Ascending aorta (tissue), 2 donors: ENCODE measurements at places on chromosomes 3 and 15. TPM values are rescaled to one million over a fixed set of nuclear protein-coding genes. Genes with fewer than 3 reads are reported as not detected.

- no peak for DNase-seq
These were observed 530.0 kb downstream of the EPHB1 start for GRCh38 chr3:135325096-135325495.

Gene TLR9
- total RNA-seq: not detected

Gene CLSTN2
- 65.8 TPM for total RNA-seq

DNA sequence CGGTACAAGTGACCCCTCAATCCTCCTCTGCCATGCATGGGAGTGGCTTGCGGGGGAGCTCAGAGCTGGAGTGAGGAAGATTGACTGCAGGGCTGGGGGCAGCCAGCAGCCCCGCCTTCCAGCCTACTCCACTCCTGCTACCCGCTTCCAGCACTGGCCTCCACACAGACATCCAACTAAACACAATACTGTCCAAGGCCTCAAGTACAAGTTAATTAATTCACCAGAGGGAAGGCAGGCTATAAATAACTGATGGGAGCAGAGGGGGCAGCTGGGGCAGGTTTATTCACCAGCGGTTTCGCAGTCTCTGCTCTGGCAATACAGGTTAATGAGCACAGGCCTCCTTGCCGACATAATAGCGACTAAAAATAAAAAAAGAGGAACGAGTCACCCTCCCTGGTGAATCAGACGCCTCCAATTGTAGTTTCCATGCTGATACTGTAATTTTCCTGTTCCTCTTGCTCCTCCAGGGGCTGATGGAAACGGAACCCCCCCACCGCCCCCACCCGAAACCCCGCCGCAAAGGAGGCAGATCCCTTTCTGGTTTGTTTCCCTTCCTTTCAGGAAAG lies 166.4 kb upstream of the TLE3 start:
- no peak for DNase-seq

- DNase-seq: no peak
These were observed 36.0 kb downstream of the NR1D2 start for GRCh38 chr3:23981136-23981535.

Gene SPATA12
- total RNA-seq: not detected

DNA sequence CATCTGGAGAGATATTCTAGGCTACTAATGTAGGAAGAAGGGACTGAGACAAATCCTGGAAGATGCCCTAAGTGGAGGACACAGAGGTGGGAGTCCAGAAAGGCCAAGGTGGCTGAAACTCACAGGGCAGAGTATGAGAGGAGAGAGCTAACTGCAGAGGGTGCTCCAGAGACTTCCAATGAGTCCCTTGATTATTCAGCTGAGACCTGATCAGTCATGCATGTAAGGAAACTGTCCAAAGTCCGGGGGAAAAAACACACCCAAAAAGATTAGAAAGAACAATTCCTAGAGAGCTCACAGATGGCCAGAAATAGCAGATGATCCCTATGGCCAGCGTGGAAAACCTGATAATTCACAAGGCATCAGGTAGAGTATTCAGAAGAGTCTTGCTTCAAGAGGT lies 18.7 kb upstream of the FOXP1 start:
- no peak for DNase-seq

DNA sequence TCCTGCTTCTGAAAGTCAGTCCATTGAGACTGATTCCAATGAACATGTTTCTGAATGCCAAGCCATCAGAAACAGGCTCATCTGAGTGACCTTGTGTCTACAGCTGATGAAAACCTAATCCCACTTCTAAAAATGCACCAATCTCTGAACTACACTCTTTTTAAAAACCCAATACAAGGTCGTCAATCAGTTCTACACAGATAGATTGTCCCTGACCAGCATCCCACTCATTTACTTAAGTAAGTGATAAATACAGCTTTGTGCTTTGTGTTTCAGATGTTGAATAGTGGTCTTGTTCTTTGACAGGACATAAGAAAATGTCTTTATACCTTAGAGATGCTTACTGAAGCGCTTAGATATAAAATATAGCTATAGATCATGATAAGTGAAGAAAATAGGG lies 20.2 kb upstream of the SCG3 start:
- DNase-seq: no peak

DNA sequence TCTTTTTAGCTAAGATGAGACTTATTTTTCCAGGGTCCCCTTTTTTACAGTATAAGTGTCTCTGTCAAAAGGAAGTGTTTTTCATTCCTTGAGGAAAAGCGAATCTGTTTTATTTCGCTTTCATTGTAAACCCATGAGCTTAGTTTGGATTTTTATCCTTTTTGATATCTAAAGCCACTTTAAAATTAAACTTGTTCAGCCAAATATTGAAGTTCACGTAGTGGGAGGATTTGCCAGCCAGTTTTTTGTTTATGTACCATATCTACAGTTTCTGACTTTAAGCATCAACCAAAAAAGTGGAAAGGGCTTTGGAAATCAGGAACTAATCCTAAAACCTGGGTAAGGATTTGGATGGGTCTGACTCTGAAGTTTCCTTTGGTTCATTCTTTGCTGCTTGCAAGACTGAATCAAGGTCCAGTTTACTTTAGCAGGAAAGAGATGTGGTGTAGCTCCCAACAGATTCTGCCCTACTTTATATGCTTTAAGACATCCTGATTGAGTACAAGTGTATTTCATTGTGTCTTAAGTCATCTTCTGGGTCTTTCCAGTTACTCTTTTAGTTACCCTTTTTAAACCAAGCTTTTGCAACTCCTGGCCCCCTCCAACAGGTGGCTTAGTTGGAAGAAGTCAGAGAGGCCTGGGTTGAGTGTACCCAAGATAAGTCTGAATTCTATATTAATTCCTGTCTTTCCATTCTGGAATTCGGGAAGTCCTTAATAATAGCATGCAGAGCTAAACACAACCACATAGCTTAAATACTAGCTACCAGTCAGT lies 69.2 kb upstream of the LIMD1 start:
- DNase-seq: no peak

DNA sequence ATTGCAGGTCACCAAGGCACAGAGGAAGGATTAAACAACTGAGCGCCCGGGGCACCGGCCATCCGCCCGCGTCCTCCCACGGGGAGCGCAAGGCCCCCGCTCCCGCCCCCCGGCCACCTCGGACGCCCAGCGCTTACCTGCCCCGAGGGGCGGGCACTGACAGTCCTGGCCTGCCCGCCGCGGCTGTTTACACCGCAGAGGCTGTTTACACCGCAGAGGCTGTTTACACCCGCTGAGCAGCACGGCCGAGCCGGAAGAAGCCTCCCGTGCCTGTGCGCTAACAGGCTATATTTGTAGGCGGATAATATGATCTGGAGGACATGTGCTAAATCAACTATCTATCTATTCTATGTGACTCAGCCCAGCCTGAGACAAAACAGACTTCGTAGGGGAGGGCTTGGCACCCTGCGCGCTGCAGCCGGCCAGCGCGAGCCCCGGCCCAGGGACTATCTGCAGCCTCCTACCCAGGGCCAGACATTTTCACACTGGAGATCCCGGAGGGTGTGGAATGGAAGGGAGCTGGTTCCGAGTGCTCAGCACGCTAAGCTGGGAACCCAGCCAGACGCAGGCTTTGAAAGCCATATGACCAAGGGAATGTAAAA lies at the start of gene LRRC2:
Gene LRRC2, minus strand, starts transcription at position 263 of the 602 bp plus-strand sequence. CDS start 14,711 bp downstream, outside the sequence.
- no peak for DNase-seq

GRCh38 chr3:133037436-133037835 lies 755 bp upstream of the TMEM108 start:
- no peak for DNase-seq

Gene TUSC7
- not detected for total RNA-seq

Gene PCLAF
- total RNA-seq: not detected

Gene POLQ
- not detected for total RNA-seq

Gene NEDD4
- 6.1 TPM for total RNA-seq

Gene SI
- not detected for total RNA-seq

GRCh38 chr3:24440760-24441464 lies 53.7 kb downstream of the THRB start:
- DNase-seq: no peak

Gene PTH1R
- total RNA-seq: 10.3 TPM

- DNase-seq: no peak
These were observed 19.9 kb downstream of the ACKR2 start for GRCh38 chr3:42829083-42829627.

GRCh38 chr15:25900431-25900830 lies 37.3 kb upstream of the ATP10A start:
- DNase-seq: no peak

Gene SEMA3B
- total RNA-seq: 24.2 TPM

GRCh38 chr3:166275024-166275390 lies 437.8 kb upstream of the BCHE start:
- no peak for DNase-seq

DNA sequence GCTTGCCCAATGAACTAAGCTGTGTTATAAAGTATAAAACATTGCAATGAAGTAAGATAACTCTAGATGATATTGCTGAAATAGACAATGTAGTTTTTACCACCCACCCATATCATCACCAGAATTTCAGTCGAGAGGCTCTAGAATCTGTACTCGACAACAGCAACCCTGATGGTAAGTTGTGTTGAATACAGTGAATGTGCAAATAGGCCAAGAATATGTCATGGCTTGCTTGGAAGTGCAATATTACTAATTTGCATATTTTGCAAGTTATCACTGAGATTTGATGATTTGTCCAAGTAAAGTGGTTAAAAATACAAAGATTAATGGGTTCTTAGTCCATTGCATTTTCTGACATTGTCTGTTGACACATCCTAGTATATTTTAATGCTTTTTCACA lies 90.6 kb upstream of the TUSC7 start:
- no peak for DNase-seq

Gene SPINT1
- total RNA-seq: 1.5 TPM

Gene ADAMTSL3
- total RNA-seq: 28.1 TPM

- DNase-seq: no peak
These were observed 41.2 kb downstream of the LIPC start for GRCh38 chr15:58472821-58473581.

DNA sequence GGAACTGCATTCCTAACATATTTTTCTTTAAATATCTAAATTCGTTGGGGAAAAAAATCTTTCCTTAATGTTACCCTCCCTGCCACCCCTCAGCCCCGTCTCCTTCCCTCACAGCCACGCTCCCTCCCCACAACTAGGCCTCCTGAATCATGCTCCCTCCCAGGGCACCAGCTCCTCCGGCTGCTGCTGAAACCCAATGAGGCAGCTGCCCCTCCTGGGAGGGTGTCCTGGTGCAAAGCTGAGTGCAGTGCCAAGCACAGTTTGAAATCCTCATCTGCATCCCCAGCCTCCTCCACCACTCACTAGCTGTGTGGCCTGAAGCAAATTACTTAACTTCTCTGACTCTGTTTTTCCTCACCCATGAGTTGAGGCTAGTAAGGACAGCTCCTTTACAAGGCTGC lies 2.7 kb upstream of the NR2E3 start:
- DNase-seq: no peak

DNA sequence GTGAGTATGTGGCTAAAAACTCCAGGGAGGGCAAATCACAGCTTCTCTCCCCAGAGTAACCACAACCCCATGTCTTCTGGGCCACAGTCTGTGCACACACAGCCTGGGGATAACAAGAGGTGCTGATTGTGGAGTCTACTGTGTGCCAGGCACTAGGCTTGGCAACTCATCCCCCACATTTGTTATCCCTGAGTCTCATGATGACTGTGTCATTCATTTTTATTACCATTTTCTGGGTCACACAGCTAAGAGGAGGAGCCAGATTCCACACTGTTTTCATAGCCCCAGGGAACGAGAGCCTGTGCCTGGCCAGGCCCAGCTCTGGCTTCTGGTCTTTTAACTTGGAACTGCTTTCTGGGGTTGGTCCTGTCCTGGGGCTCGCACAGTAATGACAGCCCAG lies 34.5 kb downstream of the ESYT3 start:
- DNase-seq: no peak

DNA sequence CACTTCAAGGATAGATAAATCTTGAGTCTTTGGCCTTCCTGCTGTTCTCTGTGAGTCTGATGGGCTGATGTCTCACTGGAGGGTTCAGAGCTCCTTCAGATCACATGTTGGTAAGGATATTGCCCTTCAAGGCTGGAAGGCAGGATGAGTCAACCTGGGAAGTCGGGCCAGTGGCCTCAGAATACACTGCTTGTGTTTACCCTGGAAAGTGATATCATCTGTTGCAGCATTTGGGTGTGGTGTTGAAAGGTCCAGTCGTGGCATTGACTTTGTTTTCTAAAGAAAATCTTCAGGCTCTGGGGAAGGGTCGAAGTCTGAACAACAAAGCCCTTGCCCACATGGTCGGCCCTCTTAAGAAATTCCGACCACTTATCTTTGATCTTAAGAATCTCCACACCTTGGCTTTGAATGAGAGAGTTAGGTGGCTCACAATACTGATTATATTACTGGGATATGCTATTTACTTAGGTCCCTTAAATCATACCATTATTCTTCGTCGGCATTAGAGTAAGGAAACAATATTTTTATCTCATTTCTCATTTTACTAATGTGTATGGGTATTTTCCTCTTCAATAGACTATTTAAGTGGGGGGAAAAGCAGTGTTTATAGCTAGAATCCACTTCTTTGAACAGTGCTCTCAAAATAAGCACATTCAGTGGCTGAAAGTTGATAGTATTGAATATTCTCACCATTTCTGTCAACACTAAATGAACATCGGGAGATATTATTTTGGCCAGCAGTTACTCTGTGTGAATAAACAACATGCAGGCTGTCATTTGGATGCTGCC lies 303.9 kb upstream of the RASGRP1 start:
- no peak for DNase-seq

GRCh38 chr3:196757876-196758739 lies 18.5 kb downstream of the PAK2 start:
- DNase-seq: no peak

DNA sequence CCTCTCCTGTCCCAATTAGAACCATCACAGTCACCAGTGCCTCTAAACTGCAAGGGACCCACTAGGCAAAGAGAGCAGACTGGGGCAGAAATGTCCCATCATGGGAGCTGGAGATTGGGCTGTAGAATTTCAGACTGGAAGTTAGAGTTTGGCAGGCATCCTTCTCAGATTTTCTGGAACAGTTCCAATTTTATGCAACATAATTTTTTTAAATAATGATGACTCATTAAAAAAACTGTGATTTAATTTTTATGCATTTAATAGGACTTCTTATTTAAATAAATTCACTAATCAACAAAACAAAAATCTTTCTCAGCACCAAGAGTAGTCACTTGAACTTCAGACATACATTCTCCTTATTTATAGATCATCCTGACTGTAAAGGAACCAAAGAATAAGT lies 84.6 kb upstream of the SLC7A14 start:
- no peak for DNase-seq

DNA sequence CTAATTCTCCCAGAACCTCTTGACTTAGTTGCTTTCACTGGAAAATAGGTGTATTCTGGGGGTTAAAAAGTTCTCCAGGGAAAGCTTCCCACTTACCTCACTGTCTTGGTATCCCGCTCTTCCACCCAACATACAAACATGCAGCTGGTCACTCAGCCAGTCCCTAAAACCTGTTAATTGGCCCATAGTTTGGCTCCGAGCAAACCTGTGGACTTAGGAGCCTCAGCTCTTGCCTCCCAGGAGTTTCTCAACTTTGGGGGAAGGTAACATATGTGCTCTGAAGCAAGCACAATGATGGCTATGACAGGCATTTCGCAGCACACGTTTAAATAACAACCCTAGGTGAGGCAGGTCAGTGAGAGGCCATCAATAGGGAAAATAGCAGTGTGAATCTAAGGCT lies 25.8 kb upstream of the LRRFIP2 start:
- no peak for DNase-seq

GRCh38 chr15:37981775-37982174 lies 47.3 kb downstream of the TMCO5A start:
- no peak for DNase-seq

Gene CDHR4
- not detected for total RNA-seq

Gene SNTN
- total RNA-seq: not detected

Gene TPRG1
- total RNA-seq: 6.4 TPM
